Daoy (cell line): ENCODE measurements at places on chromosomes 6 and 20. TPM values are rescaled to one million over a fixed set of nuclear protein-coding genes. Genes with fewer than 3 reads are reported as not detected.
A peak's percentile ranks its signal among the peaks of the same experiment; 100 is the strongest.

- no peak for DNase-seq
Observed at GRCh38 chr20:45051204-45052060, 49.5 kb downstream of the KCNS1 start.

DNA sequence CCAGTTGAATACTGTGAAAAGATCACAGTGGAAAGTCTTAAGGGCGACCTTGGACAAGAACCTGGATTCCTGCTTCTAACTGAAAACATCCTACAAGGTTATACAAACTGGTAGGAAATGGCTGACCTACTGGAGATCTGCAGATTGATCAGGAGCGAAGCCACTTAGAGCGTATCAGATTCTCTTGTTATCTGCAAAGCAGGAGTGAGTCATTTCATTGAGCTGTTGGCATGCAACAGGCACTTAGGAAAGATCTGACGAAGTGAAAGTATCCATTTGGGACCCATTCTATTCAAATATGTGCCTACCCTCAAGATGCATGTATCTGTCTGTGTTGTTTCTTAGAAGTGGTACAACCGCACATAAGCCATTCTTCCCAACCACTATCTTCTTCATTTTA, 131.2 kb upstream of the RIN2 start:
- peak; percentile 18 for DNase-seq

- DNase-seq = peak; percentile 62
Observed at GRCh38 chr6:12280458-12280857, 9.7 kb upstream of the EDN1 start.

- DNase-seq = no peak
Observed at GRCh38 chr20:48489046-48489463, 338.7 kb downstream of the PREX1 start.

DNA sequence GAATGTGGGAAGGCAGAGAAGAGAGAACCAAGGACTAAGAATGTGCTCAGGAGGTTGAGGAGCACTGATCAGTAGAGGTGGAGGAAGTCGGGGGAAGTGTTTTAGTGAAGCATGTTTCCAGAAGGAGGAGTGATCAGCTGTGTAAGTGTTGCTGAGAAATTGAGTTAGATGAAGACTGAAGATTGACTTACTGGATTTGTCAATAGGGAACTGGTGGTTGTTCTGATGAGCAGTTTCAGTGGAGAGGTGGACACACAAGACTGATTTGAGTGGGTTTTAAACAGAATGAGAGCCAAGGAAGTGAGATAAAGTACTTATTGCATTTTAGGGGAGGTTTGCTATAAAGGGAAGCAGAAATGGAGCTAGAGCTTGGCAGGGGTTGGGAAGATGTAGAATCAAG, 182.6 kb downstream of the CDKAL1 start:
- no peak for DNase-seq

- no peak for DNase-seq
Observed at GRCh38 chr20:2603816-2604505, 48.5 kb upstream of the NOP56 start.

DNA sequence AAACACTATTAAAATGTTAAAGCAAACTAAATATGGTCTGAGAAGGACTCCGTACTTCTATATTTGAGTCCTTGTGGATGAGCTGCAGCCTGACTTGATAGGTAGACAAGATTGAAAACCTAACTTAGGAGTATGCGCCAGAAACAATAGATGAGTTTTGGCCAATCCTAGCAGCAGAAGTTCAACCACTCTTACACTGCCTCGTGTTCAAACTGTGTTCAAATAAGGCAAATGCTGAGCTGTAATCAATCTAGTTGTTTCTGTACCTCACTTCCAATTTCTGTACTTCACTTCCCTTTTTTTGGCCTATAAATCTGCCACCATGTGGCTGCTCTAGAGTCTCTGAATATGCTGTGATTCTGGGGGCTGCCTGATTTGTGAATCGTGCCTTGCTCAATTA, 13.2 kb upstream of the SERINC1 start:
- no peak for DNase-seq

- DNase-seq = no peak
Observed at GRCh38 chr6:6806844-6807518, 218.5 kb downstream of the LY86 start.

DNA sequence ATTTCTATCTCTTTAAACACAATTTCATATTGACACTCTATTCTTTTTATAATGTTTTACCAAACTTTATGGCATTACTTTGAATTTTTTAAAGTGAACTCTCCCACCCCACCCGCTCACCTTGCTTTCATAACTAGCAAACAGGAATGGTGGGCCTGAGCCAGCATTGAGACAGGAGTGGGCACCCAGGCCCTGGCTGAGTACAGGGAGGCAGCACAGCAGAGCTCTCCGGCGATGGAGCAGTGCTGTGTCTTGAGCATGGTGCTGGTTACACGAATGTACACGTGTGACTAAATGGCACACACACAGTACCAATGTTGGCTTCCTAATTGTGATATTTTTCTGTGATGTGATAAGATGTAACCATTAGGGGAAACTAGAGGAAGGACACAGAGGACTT, 4.5 kb downstream of the CST11 start:
- no peak for DNase-seq

DNA sequence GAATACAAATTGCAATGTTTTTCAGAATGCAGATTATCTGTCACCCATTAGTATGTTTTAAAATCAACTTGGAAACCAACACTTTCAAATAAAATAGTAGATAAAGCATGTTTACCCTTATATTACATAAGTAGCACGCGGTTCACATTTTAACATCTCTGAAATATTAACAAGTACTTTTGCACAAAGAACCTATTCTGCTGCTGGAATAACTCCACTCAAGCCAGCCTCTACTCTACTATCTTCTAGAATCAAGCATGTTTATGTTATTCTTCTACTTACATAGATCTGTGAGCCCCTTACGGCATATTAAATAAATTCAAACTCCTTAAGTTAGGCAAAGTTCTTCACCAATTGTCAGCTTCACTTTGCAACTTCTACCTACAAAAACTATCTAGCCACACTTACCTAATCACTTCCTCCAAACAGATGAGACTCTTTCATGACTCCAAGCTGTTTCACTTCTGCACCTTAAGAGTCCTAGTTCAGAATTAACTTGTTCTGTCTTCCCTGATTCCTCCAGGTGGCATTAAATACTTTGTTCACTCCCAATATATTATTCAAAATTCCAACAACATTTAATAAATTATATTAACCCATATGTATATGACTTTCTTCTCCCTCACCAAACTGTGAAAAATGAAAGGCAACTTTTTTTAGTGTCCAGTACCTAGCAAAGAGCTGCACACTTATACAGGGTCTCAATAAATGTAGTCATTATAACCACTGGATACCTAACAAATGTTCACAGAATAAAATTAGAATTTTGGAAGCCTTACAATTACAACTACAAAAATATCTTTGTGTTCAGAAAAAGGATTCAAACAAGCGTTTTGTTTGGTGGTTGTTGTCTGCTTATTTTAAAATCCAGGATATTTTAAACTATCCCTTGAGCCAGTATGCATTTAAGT, 12.1 kb downstream of the CEP85L start:
- DNase-seq = no peak

GRCh38 chr6:87397656-87398055, 10.1 kb upstream of the CFAP206 start:
- no peak for DNase-seq

DNA sequence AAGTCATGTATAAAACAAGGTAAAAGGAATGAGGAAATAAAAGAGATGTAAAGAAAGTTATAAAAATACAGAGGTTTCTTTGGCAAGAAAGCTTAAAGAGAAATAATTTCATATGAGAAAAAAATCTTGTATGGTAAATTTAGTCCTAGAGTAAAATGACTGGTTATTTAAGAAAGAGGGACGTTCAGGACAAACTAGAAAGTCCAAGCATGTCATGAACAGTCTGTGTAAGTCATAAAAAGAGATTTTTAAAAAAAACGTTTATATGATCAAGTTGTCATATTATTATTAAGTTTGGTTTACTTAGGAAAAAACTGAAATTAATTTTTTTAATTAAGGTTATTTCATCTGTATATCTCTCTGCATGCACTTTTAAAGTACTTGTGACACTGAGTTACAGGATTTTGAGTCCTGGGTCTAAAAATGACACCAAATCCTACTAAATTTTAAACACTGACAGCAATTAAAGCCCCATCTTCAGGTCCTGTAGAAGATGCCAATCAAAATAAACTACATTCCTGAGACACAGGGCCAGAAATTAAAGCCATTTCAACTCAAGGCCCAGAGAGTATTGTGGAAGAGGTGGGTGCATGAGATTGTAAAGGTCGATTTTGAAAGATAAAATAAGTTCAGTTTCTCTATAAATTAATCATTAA, 62.4 kb downstream of the AGPAT4 start:
- DNase-seq = no peak

DNA sequence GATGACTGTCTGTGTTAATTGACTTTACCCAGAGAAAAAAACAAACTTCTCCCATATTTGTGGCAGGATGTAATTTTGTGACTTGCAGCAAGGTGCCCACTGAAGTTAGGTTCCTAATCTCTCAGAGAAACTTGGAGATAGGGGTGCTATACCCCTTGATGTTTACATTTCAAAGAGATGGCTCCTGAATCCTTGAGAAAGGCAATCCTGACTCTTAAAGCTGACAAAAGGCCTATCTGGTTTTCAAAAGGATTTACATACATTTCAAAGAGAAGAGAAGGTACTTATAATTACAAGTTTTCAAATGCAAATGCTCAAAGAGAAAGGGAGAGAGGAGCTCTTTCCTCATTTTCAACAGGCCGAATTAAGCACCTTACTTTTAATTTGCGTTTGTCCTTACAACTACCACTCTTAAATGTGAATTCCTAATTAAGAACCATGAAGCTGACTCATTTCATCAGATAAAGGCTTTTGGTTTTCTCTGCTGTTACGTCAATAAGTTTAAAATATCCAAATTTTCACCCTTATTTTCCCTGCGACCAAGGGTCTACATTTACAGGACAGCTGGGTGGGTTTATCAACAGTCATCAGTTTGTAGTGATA, 711.8 kb upstream of the MAP3K7 start:
- no peak for DNase-seq

- no peak for DNase-seq
Observed at GRCh38 chr20:59678288-59678687, 73.9 kb downstream of the PHACTR3 start.

DNA sequence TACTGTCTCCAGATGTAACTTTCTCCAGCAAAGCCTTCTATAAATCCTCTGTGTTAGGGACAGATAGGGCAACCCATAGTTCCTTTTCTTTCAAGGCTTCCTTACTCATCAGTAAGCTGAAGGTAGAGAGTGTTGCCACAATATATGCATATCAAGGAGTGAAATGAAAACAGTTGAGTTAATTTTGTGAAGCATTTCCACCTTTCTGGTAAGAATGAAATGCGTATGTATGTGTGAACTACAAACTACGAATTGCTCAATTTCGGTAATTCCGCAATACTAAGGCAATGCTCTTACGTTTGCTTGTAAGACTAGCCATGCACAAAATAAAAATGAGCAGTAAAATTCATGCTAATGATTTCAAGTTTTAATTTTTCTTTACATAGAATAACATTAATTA, 61.2 kb upstream of the HBS1L start:
- no peak for DNase-seq

- no peak for DNase-seq
Observed at GRCh38 chr20:37435607-37436006, 85.4 kb upstream of the NNAT start.

- DNase-seq = peak; percentile 33
Observed at GRCh38 chr6:142886431-142887170, 58.4 kb downstream of the HIVEP2 start.

DNA sequence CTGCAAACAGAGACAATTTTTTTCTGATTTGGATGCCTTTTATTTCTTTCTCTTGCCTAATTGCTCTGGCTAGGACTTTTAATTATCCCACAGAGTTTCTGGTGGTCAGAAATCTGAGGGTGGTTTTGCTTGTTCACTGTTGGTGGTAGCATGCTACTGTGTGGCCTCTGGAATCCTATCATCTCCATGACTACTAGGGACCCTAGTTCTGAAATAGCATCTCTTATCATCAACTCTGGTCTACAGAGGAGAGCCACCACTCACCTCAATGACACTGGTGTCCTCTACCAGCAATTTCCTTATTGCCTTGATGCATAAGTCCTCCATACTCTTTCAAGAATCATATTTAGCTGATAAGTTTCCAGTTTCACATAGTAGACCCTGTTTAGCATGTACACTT, 27.5 kb upstream of the STX11 start:
- DNase-seq = no peak

GRCh38 chr20:48766961-48767960, 60.5 kb downstream of the PREX1 start:
- no peak for DNase-seq

DNA sequence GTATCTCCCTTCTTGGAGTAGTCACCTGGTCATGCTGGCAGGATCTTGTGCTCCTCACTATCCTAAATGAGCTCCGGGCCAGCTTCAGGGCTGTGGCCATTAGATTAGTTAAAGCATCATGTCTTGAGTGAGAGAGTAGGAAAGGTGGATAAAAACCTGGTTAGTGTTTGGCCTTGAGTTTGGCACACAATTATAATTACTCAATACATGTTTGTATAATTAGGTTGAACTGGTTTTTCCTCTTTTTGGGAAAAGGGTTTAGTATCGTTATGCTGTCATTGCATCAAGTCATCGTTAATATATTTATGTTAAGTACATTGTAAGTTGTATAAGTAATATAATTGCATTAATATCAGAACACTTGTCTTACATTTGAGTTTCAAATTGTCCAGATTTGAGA, 126.3 kb downstream of the CDKAL1 start:
- DNase-seq = no peak

DNA sequence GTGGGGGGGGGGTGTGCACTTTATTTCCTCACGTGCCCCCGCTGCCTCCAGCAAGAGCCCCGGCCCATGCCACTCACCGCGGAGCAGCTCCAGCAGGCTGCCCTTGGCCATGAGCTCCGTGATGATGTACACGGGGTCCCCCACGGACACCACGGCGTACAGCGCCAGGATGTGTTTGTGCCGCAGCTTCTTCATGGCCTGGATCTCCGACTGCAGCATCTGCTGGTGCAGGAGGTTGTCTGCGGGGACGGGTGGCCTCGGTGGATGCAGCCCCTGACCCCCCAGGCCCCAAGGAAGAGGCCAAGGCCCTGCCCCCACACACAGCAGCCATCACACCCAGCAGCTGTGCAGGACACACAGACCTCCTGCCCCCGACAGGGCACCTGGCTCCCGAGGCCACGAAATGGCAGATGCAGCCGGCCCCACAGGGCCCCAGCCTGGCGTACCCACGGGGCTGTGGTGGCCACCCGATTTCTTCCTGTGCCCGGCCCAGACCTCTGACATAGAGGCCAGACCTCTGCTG, 4.7 kb downstream of the PTK6 start:
- no peak for DNase-seq

Gene VSX1
- total RNA-seq = not detected in 2 replicates

Gene PACSIN1
- total RNA-seq = not detected in 2 replicates

Gene MOCS1
- 8.8 and 13.2 TPM in 2 replicates for total RNA-seq

Gene NKX2-2
- 1.4 and 3.7 TPM in 2 replicates for total RNA-seq

Gene DDX43
- total RNA-seq = not detected in 2 replicates

Gene LRFN2
- total RNA-seq = 0.17 TPM in 1 of 2 replicates, not detected in the other

Gene NFKBIL1
- 16.2 and 21.5 TPM in 2 replicates for total RNA-seq

Gene MYB
- 2.7 and 3.3 TPM in 2 replicates for total RNA-seq

Gene GABRR2
- total RNA-seq = not detected in 2 replicates
